CD4-positive, alpha-beta T cell treated with Interleukin-17A for 1 hour (primary cell): ENCODE measurements at places on chromosomes 12 and 14.

- no peak for DNase-seq
Observed at GRCh38 chr14:57464008-57464730, 29.5 kb downstream of the CCDC198 start.

DNA sequence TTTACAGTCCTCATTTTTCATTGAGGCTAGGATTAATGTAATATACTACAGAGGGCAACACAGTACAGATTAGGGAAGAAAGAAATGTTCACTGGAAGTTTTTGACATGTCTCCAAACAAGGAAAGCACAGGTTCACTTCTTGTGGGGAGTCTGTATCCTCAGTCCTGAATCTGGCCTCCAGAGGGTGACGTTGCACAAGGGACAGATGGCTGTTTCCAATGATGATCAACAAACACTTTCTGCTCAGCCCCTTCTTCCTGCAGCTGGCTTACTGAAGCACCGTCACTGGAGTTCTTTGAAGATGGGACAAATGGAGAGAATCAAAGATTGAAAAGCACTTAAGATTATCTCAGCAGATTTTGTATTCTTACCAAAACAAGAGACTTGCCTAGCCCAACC is 123.3 kb upstream of the OR4E1 start:
- peak; percentile 19 for DNase-seq

- no peak for DNase-seq
Observed at GRCh38 chr12:89384050-89384758, 31.9 kb upstream of the DUSP6 start.

DNA sequence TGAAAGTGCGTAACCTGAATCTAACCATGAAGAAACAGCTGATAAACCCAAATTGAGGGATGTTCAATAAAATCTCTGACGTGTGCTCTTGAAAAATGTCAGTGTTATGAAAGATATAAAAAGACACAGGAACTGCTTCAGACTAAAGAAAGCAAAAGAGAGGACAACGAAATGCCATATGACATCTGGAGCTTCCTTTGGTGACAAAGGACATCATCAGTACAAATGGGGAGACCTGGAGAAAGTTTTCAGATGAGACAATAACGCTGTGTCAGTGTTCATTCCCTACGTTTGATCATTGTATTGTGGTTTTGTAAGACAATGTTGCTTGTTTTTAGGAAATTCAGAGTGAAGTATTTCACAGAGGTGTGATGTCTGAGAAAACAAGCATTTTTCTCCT is 125.9 kb upstream of the MAP1LC3B2 start:
- DNase-seq, result no peak

DNA sequence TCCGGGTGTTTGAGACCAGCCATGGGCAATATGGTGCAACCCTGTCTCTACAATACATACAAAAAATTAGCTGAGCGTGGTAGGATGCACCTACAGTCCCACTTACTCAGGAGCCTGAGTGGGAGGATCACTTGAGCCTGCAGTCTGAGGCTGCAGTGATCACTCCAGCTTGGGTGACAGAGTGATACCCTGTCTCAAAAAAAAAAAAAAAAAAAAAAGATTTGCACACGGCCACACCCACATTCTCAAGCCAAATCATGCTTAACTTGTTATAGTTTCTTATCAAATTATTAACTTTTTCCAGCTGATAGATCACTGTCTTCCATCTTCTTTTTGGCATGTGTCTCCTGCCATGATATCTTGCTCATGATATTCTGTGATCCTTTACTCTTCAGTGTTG is 6.8 kb downstream of the DRAM1 start:
- no peak for DNase-seq

- DNase-seq, result no peak
Observed at GRCh38 chr12:105292705-105293104, 37.8 kb upstream of the C12orf75 start.

- no peak for DNase-seq
Observed at GRCh38 chr14:76762411-76763095, 1.3 kb downstream of the VASH1 start.

- no peak for DNase-seq
Observed at GRCh38 chr12:2451497-2451896, 343.3 kb upstream of the FKBP4 start.

DNA sequence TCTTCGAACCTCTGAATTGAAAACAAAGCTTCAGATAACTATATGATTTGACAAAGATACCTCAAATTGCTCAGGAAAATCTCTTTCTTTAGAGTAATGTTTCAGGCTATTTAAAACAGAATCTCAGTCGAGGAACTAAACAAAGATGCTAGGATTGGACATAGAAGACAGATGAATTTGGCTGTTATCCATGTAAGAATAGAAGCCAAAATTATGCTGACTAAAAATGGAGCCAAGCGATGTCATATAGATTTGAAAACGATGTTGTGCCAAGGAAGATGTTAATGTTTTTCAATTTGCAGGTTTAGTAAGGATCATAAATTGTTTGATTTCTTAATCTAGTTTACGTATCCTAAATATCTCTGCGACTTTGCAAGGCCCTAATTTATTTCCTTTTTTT is 295.9 kb downstream of the FOXG1 start:
- no peak for DNase-seq

DNA sequence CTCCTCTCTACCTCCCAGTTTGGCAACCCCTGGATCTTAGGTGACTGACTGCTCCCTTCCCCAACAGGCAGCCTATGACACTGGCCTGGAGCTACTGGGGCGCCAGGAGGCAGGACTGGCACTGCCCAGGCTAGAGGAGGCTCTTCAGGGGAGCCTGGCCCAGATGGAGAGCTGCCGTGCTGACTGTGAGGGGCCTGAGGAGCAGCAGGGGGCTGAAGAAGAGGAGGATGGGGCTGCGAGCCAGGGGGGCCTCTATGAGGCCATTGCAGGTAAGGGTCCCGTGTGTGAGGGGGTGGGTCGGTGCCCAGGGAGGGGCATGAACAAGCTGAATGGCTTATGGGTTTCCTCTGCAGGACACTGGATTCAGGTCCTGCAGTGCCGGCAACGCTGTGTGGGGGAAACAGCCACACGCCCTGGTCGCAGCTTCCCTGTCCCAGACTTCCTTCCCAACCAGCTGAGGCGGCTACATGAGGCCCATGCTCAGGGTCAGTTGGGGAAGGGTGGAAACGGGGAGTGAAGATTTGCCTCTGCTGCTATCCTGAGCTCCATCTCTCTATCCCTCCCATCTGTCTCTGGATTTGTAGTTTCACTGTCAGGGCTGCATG is 2.2 kb downstream of the P3H3 start:
- no peak for DNase-seq

DNA sequence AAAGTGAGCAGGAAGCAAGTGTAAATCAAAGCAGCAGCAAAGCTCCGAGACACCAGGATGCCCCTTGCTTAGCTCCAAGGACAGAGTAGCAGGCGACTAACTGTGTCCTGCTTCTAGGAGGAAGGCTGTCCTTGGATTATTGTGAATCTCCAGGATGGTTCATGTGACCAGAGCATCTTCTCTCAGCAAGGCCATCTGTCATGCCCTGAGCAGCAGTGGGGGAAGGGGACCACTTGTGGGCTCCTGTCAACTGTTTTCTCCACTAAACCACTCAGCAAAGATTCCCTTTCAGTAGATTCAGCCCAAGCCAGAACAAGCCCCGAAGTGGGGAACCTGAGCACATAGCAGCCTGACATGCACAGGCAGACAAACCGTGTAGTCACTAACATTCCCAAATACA is 19.4 kb downstream of the MAP3K9 start:
- DNase-seq, result no peak

DNA sequence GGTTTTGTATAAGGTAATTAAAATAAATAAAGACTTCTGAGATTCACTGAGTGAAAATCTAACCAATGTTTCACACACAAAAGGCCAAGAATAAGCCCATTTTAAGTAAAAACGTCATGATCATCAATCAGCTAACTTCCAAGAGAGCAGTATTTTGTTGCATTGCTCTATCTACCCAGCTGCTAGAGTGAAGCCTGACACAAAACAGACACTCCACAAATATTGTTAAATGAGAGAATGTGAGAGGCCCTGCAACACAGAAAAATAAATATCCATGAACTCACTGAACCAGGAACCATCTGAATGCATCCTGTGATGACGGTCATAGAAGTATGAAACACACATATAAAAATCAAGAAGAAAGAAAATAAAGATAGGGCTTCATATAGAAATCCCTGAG is 358.6 kb upstream of the TMTC1 start:
- DNase-seq, result no peak

GRCh38 chr12:52387859-52388258 is 2.4 kb upstream of the KRT84 start:
- no peak for DNase-seq

DNA sequence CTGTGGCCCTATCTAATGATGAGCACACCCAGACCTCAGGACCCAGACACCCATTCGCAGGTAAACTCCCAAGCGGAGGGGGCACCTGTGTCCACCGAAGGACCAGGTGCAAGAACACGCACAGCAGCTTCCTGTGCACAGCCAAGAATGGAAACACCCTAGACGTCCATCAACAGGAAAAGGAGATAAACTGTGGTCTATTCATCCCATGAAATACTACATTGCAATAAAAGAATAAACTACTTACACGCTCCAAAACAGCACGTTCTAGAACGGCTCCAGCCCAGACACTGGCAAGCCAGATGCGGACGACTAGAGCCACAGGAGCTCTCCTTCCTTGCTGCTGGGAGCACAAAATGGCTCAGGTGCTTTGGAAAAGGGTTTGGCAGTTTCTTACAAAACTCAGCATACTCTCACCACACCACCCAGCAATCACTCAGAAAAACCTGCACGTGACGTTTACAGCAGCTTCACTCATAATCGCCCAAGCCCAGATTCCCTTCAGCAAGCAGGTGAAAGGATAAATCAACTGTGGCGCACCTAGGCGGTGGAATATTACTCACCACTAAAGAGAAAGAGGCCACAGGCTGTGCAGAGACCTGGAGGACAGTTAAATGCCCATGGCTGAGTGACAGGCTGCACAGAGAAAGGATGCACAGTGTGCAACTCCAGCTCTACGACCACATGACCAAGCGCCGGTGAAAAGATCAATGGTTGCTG is 21.0 kb downstream of the BRF1 start:
- no peak for DNase-seq

- peak; percentile 49 for DNase-seq
Observed at GRCh38 chr14:61438860-61439765, 117.7 kb downstream of the PRKCH start.

- DNase-seq, result peak; percentile 58
Observed at GRCh38 chr14:21454843-21455544, 929 bp downstream of the CHD8 start.

GRCh38 chr14:34403646-34404045 is 58.4 kb downstream of the SPTSSA start:
- no peak for DNase-seq

- DNase-seq, result no peak
Observed at GRCh38 chr12:25825446-25825845, 133.0 kb upstream of the RASSF8 start.

- DNase-seq, result no peak
Observed at GRCh38 chr14:105531088-105531893, 4.9 kb downstream of the TMEM121 start.

DNA sequence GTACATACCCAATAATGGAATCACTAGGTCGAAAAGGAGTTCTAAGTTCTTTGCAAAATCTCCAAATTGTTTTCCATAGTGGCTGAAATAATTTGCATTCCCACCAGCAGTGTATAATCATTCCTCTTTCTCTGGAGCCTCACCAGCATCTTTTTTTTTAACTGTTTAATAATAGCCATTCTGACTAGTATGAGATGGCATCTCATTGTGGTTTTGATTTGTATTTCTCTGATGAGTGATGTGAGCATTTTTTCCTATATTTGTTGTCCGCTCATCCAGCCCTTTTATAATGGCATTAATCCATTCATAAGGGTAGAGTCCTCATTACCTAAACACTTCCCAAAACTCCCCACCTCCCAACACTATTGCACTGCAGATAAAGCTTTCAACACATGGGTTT is 278.3 kb downstream of the SEC23A start:
- DNase-seq, result no peak

DNA sequence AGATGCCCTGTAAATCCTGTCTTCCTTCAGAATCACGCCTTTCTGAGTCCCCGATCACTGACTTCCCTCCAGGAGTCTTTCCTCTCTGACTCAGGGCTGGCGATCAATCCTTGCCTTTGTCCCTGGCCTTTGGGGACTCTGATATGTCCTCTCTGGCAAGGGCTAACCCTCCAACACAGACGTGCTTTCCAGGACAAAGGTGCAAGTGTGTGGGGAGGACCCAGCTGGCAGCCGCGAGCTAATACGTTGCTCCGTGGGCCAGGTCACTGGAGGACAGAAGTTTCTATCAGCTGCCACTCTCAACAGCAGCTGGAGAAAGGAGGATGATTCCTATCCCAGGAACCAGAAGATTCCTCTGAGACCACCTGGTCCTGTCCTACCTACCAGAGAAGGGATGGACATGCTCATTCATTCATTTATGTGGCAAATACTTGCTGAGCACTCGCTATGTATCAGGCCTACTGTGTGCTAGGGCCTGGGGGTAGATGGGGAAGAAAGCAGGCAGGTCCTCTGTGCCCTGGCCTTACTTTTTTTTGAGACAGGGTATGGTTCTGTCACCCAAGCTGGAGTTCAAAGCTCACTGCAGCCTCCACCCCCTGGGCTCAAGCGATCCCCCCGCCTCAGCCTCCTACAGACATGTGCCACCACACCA is 8.5 kb upstream of the SCARB1 start:
- DNase-seq, result no peak

DNA sequence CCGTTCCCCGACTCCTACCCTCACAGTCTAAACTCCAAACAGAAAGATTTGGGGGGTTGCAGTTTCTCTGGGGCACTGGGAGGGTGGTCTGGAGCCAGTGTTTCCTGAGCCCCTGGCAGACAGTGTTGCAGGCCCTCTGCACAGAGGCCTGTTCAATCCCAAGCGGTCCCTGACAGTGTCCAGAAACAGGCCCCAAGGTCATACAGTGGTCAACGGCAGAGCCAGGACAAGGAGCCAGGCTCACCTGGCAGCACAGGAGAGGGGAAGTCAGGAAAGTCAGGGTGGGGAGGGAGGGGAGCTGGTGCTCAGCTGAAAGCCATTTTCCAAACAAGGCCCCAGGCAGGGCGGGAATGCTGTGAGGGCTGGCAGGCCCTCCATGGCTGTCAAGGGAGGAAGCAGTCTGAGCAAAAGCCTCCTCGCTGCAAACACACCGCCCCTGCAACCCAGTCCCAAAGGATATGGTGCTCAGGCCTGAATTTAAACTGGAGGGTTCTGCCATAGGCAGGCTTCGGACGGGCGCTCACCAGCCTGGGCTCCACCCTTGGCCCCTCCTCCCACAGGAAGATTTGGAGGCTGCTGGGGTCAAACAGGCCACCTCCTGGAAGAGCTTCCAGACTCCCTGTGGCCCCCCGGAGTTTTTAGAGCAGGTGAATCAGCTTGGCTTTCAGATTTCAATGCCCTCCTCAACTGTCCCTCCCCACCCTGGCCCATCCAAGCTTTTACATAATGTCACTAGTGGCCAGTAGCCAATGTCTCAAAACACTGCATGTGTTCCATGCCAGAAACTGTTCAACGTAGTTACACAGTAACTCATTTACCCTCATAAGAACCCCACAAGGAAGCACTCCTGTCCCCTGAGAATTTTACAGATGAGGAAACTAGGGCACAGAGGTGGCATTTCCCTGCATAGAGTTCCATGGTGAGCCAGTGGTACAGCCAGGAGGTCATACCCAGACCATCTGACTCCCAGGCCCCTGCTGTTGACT is 41.5 kb downstream of the CHGA start:
- DNase-seq, result no peak
